ENCODE measurements at places on chromosomes 4 and X.

DNA sequence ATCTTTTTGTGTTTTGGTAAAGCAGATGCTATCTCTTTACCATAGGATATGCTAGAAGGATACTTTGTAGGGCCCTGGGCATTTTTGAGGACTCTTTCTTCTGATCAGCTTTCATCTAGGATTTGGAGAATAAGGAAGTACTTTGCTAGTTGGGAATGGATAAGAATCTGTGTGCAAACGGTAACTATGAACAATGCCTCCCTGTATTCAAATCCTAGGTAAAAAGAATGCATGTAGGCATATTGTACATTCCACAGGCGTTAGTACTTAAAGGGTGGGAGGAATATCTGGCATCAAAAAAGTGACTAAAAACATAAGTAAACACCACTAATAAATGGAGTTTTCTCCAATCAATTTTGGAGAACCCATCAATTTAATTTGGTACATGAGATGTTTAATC is 59.7 kb downstream of the SH3BGRL start:
- DNase-seq = peak; percentile 81

GRCh38 chrX:110228453-110228852 is 89.4 kb downstream of the AMMECR1 start:
- no peak for DNase-seq

DNA sequence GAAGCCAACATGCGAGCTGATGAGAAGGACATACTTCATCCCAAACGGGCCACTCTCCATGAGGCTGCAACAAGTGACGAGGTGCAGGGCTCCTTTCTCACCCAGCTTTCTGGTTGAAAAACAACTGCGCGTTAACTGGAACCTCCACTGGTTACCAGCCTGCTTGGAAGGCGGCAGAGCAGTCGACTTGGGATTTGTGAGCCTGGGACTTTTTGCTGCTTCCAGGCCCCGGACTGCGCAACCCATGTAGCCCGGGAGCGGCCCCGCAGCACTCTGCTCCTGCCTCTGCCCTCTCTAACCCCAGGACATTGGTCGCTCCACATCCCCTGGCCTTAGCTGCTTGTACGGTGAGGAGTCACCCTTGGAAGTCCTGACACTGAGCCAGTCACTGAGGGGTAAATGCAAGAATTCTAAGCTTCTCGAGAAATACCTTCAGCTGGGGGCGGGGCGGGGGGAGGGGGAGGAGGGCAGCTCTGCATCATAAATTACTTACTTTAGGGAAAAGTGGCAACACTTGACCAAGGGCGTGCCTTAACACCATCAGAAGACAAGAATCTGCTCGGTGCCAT is 72.7 kb downstream of the MTMR1 start:
- no peak for DNase-seq

- no peak for DNase-seq
Observed at GRCh38 chrX:96464880-96465558, 219.6 kb upstream of the DIAPH2 start.

- no peak for DNase-seq
Observed at GRCh38 chr4:114562176-114562904, 36.3 kb upstream of the UGT8 start.

DNA sequence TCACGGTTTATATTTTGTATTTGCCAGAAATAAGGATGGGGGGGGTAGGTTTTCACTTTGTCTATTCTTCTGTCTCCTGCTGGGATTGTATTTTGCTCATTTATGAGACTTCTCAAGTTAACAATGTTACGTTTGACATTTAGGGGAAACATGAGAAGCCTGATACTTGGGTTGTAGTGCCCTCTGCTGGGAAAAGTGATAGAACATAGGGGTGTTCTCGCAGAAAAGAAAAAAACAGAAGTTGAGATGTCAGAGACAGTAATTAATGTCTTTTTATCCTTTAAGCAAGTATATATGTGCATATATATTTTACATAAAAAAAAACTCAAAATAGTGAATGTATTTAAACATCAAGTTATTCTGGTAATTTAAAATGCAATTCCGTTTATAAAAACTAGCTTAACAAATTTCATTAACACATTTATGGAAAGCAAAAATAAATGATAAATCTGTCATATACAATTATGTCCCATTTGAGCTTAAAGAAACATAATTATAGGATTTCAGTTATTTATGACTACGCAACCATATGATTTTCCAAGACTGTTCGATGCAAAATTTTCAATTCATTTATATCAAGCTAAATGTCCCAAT is 46.0 kb upstream of the TMPRSS11F start:
- peak; percentile 78 for DNase-seq

- DNase-seq = no peak
Observed at GRCh38 chr4:101158134-101158482, 189.2 kb downstream of the PPP3CA start.

GRCh38 chrX:16785247-16786138 is 773 bp upstream of the TXLNG start:
- no peak for DNase-seq

DNA sequence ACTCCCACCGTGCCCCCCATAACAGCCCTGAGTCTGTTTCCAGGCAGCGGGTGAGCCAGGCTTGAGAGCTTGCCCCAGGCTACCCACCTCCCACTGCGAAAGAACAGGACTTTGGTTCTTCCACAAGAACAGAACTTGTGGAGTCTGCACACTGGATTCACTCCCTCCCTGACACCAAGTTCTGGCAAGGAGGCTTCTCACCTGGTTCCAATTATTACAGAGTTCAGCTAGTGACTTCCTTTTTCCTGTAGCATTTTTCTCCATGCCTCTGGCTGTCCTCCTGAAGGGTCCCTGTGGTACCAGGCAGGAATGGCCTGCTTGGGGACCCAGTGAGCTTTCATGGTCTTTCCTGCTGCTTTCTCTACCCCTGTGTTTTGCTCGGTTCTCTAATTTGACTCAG is 208.6 kb upstream of the SFRP2 start:
- DNase-seq = no peak

DNA sequence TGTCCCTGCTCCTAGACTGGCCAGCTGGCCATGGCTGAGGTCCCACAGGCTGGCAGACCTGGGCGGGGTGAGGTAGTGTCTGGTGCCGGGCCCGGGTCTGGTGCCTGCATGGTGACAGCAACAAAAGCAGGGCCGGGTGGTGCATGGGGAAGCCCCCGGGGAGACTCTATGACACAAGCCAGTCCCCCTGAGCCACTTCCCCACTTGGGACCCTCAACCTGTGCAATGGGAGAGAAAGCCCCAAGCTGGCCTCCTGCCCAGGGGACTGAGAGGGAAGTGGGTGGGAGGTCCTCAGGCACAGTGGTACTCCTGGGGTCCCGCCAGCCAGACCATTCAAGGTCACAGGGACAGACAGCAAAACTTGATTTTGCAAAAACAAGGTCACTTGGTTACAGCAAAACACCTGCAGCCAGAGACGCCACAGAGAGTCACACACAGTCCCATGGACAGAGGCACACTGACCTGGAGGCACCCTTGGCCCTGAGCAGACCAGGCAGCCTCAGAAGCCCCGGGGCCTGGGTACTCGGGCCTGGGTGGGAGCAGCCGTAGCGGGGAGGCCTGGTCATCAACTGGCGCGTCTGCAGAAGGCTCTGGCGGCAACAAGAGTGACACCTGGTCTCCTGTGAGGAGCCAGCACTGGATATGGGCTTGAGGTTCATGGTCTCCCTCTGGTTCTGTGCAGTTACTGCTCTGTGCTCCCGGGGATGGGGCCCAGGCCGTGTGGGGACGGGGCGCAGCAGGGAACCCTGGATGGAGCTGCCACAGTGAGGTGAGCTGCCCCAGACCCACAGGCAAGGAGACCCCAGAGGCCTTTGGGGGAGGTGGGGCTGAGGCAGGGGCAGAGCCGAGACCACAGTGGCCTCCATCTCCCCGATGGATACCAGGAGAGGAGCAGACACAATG is 60.6 kb downstream of the HTRA3 start:
- no peak for DNase-seq

GRCh38 chrX:105190252-105190853 is 30.1 kb downstream of the TEX13A start:
- peak; percentile 40 for DNase-seq

DNA sequence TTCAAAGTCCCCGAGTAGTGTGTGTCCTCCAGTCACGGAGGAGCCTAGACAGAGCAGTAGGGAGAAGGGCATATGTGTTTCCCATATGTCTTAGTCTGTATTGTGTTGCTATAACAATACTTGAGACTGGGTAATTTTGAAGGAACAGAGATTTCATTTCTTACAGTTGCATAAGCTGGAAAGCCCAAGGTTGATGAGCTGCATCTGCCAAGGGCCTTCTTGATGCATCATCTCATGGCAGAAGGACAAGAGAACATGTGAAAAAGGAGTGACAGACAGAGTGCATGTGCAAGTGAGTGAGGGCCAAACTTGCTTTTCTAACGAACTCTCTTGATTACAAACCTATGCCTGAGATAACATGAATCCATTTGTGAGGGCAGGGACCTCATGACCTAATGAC is 243.4 kb downstream of the ARHGAP10 start:
- DNase-seq = peak; percentile 78

GRCh38 chr4:87109945-87110344 is 110.5 kb downstream of the KLHL8 start:
- no peak for DNase-seq

GRCh38 chr4:105461221-105461620 is 12.6 kb downstream of the PPA2 start:
- peak; percentile 71 for DNase-seq

GRCh38 chrX:45143455-45143854 is 57.2 kb downstream of the DIPK2B start:
- DNase-seq = no peak
